CD4-positive, alpha-beta T cell treated with Interleukin-17A for 4 hours (primary cell): ENCODE measurements at places on chromosomes 16 and 17.

- DNase-seq = no peak
Observed at GRCh38 chr17:28364665-28365363, at the start of gene SEBOX. TSS of gene SEBOX (minus strand) at chr17:28365199. CDS start at chr17:28365151, 48 bp downstream.

DNA sequence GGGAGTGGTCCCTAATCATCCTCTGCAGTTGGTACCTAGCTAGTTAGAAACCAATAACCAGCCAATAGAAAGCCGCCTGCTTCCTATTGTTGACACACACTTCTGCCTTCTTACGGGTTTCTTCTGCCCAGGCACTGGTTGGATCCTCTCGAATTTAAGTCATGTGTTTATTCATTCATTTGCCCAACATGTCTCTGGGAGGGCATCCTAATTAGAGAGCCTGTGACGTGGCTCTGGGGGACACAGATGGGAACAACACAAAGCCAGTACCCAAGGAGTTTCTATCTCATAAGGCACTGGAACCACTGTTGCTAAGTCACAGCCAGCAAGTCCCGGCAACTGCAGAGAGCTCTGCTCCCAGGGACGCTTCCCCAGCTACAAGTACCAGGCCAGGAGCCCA is 300.7 kb upstream of the TNRC6C start:
- DNase-seq = no peak

DNA sequence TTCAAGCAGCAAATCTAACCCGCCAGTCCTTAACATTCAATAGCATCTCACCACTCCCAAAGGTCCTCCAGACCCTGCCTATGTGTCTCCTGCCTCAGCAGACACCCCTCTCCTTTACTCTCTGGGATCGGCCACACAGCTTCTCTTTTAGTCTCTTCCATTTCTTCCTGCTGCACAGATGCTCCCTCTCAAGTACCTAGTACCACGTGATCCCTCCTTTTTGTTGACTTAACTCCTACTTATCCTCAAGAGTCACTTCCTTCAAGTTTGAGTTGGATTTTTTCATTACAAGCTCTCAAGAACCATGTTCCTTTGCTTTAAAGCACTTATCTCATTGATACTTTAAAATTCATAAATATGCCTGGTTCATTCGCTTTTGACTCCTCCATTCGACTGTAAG is 24.9 kb downstream of the AMFR start:
- no peak for DNase-seq

GRCh38 chr17:82670661-82671450 is 22.6 kb upstream of the WDR45B start:
- no peak for DNase-seq

- DNase-seq = no peak
Observed at GRCh38 chr17:58503866-58504265, 10.6 kb downstream of the MTMR4 start.

GRCh38 chr16:11707679-11708197 is 34.9 kb downstream of the TXNDC11 start:
- DNase-seq = no peak

DNA sequence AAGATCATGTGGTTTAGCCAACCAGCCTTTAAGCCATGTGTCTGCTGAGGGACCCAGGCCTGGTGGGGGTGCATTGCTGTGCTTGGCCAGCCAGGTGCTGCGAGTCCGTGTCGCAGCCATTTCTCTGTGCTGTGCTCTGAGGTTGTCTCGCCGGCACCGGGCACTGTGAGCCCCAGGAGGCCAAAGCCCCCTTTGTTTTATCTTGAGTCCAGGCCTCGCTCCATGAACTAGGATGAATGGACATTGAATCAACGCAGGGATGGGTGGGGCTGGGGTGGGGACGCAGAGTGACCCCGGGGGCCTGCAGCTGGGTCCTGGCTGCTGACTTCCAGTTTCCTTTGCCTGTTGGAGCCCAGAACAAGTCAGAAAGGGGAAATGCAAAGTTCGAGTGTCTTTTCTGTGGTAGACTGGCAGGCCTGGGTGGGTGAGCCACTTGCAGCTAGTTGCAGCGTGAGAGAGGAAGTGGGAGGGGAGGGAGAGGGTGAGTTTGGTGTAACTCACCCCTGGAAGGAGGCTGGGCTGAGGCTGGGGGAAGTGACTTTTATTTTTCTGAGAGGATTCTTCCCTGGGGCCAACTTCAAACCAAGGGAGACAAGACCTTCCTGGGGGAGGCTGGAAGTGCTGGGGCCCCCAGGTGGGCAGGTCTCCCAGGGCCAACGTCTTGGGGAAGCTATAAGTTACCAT is 324.7 kb downstream of the SEC14L1 start:
- peak; percentile 87 for DNase-seq

GRCh38 chr17:79019632-79020584 is 4.1 kb upstream of the C1QTNF1 start:
- peak; percentile 69 for DNase-seq

DNA sequence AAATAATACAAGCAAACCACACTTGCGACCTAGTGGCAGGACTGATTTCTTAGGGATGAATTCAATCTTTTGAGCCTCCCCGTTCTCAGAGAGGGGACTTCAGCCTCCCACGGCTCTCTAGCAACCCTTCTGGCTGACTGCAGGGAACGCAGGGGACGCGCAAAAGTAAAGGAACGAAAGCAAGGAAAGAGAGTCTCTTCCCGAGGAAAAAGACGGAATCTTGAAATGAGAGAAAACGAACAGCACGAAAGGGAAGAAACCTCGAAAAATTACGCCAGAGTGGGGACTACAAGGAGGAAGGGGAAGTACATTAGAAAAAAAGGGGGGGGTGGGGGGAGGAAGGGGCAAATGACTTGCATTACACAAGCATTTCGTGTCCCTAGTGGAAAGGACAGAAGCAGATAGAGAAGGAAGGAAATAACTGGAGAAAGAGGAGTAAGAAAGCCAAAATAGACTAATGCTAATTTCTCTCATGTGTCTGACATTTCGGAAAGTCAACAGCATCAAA is 1.2 kb downstream of the GRB2 start:
- DNase-seq = peak; percentile 56

GRCh38 chr17:27224526-27225315 is 69.2 kb upstream of the WSB1 start:
- DNase-seq = no peak

- DNase-seq = no peak
Observed at GRCh38 chr17:36068524-36068923, 4.5 kb downstream of the CCL18 start.

GRCh38 chr16:19227643-19228042 is 57.9 kb upstream of the CLEC19A start:
- DNase-seq = no peak

DNA sequence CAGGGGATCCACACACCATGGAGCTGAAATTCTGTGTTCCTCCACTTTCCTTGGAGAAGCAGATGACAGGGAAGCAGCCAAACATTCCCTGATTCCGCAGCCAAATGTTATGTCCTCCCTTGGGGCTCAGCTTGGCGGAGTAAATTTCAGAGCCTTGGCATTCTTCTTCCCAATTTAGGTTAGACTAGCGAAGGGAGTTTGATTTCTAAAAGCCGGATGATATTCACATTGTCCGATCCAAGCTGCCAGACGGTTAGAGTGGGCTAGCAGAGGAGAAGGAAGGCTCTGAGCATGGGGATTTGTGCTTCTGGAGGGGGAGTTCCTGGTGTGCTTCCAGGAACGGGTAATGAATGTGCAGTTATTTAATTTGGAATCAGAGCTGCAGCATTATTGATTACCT is 380.4 kb upstream of the EEF2KMT start:
- DNase-seq = no peak

- no peak for DNase-seq
Observed at GRCh38 chr17:49728425-49728824, 20.7 kb upstream of the SLC35B1 start.

DNA sequence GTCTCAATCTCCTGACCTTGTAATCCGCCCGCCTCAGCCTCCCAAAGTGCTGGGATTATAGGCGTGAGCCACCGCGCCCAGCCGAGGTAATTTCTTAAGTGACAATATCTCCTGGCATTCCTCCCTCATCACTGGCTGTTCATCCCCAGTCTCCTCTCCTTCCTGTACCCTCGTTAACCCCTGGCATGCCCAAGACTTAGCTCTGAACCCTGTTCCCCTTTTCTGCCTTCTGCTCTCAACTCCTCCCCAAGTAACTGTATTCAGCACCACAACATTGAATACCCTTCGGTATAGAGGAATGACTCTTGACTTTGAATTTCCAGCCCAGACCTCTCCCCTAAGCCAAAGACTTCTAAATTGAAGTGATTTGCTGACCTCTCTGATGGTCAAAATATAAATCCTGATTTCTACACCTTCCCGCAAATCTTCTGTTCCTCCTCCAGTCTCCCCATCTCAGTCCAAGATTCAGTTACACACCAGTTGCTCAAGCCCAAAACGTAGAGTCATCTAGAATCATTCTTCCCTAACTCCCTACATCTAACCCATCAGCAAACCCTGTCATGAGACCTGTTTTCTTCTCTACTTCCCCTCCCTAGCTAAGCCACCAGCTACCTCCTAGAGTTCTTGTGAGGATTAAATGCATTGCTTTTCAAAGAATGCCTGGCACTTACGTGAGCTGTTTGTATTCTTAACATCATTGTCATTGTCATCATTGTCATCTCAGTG is 14.8 kb downstream of the PMP22 start:
- DNase-seq = no peak

- no peak for DNase-seq
Observed at GRCh38 chr17:74860872-74861661, 1.4 kb upstream of the GRIN2C start.

GRCh38 chr16:85611194-85611443 is 2.0 kb upstream of the GSE1 start:
- DNase-seq = peak; percentile 9

GRCh38 chr17:12990926-12991325 is 26.9 kb downstream of the ELAC2 start:
- DNase-seq = no peak

DNA sequence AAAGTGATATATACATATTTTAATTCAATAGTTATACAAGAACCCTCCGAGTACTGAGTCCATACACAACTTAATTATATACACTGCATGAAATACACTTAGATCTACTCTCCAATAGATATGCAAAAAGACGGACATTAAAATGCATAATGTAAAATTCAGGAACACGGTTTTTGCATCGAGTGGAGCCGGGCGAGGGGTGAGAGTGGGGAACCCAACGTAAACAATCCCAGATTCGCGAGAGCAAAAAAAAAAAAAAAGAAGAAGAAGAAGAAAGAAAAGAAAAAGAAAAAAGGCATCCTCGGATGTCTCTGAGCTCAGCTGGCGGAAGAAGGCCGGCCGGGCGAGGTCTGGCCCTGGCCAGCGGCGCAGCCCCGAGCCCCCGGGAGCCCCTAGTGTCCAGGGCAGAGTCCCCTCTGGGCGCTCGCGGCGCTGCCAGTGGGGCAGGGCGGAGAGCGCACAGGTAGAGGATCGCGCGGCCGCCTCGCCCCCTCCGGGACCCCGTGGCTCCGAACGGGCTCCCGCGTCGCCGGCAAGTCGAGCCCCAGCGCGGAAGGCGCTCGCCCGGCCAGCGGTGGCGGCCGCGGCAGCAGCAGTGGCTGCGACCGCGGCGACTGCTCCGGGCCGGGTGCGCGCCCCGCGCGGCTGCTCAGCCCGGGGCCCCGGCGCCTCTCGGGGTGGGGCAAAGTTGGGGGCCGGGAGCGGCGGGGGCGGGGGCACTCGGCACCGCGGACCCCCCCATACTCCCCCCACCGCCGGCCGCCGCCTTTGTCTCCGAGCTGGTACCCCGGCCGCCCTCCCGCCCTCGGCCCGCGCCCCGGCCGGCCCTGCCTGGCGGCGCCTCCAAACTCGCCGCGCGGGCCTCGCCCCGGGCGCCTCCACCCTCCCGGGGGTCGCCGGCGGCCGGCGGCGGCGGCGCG is 9.6 kb upstream of the ZFHX3 start:
- DNase-seq = no peak

DNA sequence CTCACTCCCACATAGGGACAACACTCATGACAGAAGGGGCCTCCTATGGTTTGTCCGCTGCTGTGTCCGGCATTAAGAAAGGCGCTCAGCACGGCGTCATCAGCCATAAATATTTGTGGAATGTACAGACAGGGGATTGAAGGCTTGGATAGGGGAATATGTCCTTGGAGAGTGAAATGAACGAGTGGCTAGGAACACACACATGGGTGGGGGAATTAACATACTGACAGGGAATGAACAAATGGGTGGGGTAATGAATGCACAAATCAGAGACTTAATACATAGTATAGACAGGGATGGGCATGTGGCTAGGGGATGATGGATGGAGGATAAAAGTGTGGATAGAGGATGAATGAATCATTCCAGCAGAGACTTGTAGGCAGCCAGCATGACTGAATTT is 154.0 kb upstream of the HSBP1 start:
- DNase-seq = no peak

DNA sequence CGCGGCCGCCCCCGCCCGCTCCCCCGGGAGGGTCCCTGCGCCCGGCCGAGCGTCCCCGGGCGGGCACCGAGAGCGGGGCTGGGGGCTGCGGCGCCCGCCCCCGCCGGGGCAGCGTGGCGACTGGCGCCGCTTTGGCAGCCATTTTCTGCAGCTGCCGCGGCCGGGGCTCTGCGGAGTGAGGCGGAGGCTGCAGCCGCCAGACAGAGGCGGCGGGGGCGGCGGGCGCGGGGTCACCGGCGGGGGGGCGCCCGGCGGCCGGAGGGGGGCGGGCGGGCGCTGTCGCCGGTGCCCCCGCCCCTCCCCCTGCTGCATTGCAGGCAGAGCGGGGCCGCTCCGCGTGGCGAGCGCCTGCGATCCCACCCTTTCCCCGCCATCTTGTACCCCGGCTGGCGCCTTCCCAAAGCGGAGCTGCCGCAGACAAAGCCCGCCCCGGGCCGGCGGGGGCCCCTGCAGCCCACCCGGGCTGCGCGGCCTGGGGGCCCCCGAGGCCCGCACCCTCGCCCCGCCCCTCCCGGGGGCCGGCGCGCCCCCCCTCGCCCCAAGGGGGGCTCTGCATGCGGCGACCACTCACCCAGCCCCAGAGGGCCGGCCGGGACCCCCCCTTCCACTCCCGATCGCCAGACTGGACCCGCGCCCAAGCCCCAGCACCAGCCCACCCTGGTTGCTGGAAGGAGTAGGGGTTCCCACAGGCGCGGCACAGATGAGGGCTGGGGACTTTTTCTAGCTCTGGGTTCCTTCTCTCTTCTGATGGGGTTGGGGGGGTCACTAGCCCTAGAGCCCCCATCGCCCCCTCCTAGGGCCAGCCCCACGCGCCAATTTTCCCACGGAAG is 16.6 kb upstream of the CBX8 start:
- peak; percentile 24 for DNase-seq

DNA sequence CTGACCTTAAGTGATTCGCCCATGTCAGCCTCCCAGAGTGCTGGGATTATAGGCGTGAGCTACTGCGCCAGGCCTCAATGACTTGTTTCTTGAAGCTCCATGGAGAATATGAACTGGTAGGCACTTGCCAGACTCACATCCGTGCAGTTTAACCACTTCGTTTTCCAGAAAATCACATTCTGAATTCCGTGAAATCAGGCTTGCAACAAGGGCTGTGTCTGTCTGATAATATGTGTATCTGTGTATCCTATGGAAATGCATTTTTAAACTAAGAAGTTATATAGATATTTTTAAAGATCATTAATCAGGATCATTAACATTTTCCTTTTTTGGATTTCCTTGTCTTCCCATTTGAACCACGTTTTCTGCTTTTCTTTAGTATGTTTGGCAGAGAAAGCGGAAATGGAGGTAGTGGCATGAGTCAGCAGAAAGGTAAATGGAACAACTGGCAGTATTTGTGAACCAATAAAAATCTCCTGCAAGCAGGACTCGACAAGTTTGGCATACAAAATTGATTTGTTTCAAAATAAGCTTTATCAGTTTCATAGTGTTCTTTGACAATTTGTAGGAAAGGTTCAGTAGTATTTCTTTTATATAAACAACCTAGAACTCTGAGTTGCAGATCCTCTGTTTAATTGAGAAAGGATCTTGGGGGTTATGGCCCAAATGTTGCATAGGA is 33.0 kb downstream of the USP10 start:
- no peak for DNase-seq

GRCh38 chr16:1613211-1613622 is 1.1 kb downstream of the CRAMP1 start:
- peak; percentile 11 for DNase-seq
